ENCODE measurements at places on chromosomes 5 and 9. TPM values are rescaled to one million over a fixed set of nuclear protein-coding genes. Genes with fewer than 3 reads are reported as not detected.

WNK2 gene
- under 0.01 TPM for total RNA-seq

NRARP gene
- not detected for total RNA-seq

- DNase-seq = peak; percentile 74
These were observed 174.6 kb upstream of the IL12B start for GRCh38 chr5:159504857-159505304.

- peak; percentile 45 for DNase-seq
These were observed 22.7 kb upstream of the LECT2 start for GRCh38 chr5:135977375-135977928.

GOLGA1 gene
- 12.8 TPM for total RNA-seq
